ENCODE measurements at places on chromosomes 2 and 18.

DNA sequence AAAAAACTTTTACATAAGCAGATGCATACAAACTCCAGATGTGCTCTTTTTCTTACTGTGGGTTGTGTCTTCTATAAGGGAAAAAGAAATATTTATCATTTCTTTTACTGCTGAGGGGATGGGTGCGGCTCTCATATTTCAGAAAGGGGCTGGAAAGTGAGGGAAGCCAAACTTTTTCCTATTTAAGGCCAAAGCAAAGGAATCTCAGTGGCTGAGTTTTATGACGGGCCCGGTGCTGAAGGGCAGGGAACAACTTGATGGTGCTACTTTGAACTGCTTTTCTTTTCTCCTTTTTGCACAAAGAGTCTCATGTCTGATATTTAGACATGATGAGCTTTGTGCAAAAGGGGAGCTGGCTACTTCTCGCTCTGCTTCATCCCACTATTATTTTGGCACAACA lies at the start of gene COL3A1:
TSS of gene COL3A1 (plus strand) at position 210 of the 400 bp plus-strand sequence. CDS start at position 327, 117 bp downstream.
- no peak for DNase-seq

GRCh38 chr2:120236791-120237190 lies 13.6 kb upstream of the TMEM185B start:
- no peak for DNase-seq

GRCh38 chr2:208488686-208489564 lies 82.3 kb downstream of the PTH2R start:
- DNase-seq = no peak

DNA sequence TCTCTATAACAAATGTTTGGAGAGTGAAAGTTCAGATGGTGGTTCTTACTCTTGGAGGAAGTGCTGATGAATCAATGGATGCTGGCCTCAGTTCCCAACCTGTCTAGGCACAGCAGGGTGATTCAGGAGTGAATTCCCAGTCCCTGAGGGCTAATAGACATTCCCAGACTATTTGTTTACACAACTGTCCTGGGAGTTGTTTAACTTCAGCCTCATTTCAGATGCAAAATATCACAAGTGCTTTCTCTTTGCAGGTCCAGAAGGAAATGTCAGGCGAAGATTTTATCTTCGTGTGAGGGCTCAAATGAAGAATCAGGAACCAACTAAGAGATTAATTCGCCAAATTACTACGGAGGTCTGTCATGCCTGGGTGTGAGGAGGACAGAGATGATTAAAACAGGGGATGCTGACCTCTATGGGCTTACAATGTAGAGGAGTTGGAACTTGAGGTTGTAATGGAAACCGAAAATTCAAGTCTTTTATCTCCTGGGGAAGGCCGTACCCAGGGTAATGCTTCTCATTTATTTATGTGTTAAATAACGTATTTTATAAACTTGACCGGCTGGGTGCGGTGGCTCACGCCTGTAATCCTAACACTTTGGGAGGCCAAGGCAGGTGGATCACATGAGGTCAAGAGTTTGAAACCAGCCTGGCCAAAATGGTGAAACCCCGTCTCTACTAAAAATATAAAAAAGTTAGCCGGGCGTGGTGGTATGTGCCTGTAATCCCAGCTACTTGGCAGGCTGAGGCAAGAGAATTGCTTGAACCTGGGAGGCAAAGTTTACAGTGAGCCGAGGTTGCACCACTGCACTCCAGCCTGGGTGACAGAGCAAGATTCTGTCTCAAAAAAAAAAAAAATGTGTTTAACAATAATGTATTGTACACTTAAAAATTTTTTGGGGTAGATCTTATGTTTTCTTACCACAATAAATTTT lies 38.7 kb upstream of the SLC1A4 start:
- DNase-seq = no peak

- no peak for DNase-seq
Observed at GRCh38 chr2:39871291-39871761, 92.3 kb upstream of the THUMPD2 start.

DNA sequence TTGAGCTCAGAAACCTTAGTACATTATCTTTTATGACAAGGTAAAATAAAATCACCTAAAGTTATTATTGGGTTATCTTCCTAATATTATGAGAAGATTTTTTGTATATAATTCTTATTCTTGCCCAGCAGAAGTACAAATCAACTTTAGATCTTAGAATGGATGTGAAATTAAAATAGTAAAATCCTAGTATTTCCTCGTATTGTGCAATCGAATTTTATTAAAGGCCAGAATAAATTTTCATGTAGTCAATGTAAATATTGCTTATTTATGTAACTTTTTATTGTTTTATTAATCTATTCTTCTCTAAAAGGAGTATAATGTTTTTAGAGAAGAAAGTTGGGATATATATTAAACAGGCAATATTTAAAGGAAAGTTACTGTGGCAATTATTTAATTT lies 12.7 kb downstream of the MARS2 start:
- DNase-seq = no peak

DNA sequence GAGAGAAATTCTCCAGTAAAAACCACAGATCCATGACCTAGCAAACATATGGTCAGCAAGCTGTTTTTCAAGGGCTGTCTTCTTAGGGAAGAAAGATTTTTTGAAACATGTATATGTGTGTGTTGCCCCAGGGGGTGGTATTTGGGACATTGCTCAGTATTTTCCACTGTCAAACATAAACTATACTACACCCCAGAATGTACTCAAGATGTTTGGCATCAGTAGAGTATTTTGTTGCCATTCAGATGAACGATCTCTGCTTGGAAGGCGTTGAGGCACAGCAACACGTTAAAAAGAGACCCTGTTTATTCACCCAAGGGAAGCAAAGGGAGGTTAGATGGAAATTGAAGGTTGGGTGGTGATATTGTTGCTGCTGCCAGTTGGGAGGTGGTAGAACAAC lies 30.0 kb downstream of the EEF1B2 start:
- DNase-seq = no peak

DNA sequence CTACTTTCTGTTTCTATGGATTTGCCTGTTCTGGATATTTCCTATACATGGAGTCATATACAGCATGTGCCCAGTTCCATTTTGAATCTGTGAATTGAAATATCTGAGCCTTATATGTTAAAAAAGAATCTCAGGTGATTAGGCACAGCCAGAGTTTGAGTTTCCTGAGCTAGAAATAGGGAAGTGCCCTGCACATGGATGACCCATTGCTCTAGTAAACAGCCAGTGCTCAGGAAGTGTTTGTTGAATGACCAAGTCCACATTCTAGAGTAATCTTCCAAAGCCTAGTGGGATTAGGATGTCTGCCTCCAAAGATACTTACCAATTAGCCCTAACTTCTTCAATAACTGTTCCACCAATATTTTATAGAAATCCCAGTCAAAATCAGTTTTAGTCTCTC lies 165.8 kb downstream of the SETBP1 start:
- DNase-seq = no peak

DNA sequence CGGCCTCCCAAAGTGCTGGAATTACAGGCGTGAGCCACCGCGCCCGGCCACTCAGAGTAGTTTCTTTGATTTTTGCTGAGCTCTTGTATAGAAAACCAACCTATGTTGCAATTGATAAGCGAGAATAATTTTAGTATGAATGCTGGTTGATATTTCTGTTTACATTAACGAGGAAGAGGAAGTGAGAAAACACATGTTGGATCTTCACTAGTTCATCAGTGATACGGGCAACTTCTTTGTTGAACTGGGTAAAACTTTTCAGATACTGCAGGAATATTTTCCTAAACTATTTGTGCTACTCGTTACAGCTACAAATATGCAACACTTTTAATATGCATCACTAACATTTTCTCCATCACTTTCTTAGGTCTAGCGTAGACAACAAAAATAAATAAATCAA lies 67.9 kb upstream of the SLC25A52 start:
- no peak for DNase-seq

GRCh38 chr2:20990442-20991430 lies 53.1 kb downstream of the APOB start:
- DNase-seq = no peak

DNA sequence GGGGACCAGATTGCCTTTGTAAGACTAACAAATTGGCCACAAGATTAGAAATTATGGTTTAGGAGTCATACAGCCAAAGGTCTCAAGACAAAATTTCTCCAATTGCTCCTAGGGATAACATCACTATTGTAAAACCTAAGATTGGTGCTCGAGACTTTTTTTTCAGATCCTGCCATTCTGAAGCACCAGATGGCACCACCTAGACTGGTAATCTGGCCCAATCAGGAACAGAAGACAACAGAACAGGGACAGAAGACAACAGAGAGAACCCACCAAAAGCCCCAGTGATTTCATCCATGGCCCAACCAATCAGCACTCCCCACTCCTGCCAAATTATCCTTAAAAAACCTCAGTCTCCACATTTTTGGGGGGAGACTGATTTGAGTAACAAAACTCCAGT lies 66.8 kb downstream of the LINC00305 start:
- DNase-seq = no peak

- no peak for DNase-seq
Observed at GRCh38 chr2:14677039-14677438, 44.5 kb downstream of the LRATD1 start.

GRCh38 chr2:227871375-227871791 lies at the start of gene DAW1:
Gene DAW1, plus strand, starts transcription at chr2:227871631. Its CDS starts 59 bp downstream, at chr2:227871690.
- DNase-seq = no peak

- no peak for DNase-seq
Observed at GRCh38 chr2:98822301-98823164, 91.6 kb upstream of the MGAT4A start.

DNA sequence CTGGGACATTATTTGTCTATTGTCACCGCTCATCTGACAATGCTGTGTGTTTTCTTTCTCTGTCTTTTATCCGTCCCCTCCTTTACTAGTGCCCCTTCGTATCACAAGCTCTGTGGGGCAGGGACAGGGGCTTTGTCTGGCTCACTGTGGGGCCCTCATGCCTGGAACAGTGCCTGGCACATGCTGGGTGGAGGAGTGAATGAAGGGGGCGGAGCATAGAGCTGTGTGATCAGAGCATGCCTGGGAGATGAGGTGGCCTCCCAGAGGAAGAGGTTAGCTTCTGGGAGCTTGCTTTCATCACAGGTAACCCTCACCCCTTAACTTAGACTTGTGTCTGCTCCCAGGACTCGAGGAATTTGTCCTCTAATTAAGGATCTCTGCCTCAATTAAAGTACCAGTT lies 16.4 kb downstream of the MTCL1 start:
- no peak for DNase-seq

DNA sequence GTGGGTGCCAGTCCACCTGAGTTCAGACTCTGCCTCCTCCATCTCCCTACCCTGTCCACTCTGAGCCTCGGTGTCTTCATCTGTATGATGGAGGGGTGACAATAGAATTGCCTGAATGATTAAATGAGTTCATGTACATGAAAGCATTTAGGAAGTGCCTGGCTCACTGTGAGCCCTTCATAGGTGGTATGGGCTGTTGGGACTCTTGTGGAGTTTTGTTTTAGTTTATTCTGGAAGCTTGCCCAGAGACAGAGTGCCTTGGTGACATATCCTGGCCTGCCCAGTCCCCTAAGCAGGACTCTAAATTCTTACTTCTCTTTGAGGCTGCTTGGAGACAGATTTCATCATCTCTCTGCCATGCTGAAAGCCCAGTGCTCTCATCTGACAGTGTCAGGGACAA lies 24.5 kb upstream of the GIGYF2 start:
- DNase-seq = no peak
